Sciatic nerve (tissue), 2 donors: ENCODE measurements at places on chromosomes 12 and 14. TPM values are rescaled to one million over a fixed set of nuclear protein-coding genes. Genes with fewer than 3 reads are reported as not detected.
A peak's percentile ranks its signal among the peaks of the same experiment; 100 is the strongest.

DNA sequence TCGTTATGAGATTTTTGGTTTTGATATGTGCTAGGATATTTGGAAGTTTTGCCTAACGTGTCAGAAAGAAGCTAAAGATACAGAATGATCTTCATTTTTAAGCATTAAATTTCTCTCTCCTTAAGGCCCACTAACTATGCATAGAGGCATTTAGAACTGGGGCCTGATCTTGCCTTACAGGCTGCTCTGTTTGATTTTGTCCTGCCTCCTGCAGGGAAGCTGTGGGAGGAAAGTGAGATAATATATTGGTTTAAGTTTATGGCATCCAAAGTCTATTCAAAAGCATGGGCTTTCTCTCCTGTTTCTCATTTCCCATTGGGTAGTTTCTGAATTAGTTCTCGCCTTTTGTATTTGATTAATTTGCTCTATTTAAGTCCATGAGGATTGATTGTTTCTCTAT, 250.3 kb upstream of the FBXO33 start:
- DNase-seq = no peak

- DNase-seq = no peak
Observed at GRCh38 chr12:113831476-113831875, 134.6 kb downstream of the RBM19 start.

DNA sequence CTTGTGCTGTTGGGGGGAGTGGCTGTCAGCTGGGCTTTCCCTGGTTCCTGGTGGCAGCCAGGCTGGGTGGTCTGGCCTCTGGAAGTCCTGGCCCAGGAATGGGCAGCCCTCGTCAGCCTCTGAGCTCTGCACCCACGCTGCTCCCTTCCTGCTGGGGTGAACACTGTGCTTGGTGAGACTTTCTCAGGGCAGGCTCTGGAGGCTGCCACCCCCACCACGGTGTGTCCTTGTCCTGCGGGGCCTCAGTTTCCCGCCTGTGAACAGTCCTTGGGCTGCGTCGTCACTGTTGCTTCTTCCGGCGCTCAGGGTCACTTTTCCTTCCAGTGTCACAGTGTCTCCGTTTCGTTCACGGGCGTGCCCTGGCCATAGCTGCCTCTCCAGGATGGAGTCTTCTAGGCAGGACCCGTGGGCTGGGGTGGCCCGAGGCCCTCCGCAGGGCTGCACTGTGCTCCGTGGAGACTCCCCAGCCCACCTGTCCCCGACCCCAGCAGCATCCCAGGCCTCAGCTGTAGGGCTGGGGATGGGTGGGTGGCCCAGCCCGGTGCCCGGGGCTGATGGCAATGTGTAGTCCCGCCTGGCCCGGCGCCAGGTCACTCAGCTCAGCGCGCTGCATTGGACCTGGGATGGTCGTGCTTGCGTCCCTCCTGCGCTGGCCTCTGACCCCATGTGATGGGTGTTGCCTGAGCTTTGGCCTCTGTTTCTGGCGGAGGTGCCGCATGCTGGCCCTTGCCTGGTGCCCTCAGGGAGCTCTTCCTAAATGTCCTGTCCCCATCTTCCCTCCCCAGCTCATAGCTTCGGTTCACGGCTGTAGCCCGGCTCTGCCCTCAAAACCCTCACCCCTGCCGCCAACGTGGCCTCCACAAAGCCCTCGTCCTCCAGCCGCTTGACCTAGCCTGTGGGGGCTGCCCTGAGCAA, 6.8 kb downstream of the KIF26A start:
- peak; percentile 51 for DNase-seq

Gene RFX4
- total RNA-seq = not detected

Gene EXOC3L4
- 3.3 TPM for total RNA-seq

- DNase-seq = no peak
Observed at GRCh38 chr12:108378926-108379325, 39.8 kb upstream of the CMKLR1 start.

- no peak for DNase-seq
Observed at GRCh38 chr14:58736606-58737005, 98.8 kb downstream of the DACT1 start.

DNA sequence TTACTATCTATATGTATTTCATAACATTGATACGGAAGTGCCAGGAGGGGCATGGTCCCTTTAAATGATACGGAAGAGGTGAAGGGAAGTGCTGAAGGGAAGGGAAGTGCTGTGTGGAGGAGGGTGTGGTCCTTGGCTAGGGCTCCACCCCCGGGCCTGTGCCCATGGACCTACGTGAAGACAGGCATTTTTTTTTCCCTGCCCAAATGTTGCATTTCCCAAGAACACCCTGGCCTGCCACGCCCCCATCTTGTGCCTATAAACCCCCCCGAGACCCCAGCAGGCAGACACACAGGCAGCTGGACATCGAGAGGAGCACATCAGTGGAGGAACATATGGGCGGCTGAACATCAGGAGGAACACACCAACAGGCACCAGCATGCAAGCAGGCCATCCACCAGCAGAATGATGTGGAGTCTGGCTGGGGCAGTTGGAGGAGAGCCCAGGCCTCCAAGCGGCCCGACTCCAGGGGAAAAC, 134.1 kb downstream of the SLC41A2 start:
- no peak for DNase-seq

DNA sequence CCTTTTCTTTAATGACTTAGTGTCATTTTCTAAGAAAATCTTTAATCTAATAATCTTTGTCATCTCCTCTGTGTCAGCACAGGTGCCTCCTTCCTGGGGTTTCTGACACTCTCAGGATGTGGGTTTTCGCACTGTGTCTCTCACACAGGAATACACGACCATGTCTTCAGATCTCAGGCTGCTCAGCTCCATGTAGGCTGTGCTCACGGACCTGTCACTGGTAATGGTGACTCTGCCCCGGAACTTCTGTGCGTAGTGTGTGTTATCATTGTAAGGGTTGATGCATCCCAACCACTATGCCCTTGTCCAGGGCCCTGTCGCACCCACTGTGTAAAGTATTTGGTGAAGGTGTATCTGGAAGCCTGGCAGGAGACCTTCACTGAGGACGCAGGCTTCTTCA, 647.8 kb downstream of the TMEM121 start:
- no peak for DNase-seq

- peak; percentile 84 for DNase-seq
Observed at GRCh38 chr12:48977290-48978281, 536 bp upstream of the WNT1 start.

Gene RHOJ
- total RNA-seq = 55.9 TPM

Gene ADCY6
- 75.9 TPM for total RNA-seq
